Activated T-helper 17 cell treated with anti-CD3 and anti-CD28 coated beads, Interleukin-2, amount 50 U/mL, for 72 hours (primary cell): ENCODE measurements at places on chromosomes 5 and 9.

DNA sequence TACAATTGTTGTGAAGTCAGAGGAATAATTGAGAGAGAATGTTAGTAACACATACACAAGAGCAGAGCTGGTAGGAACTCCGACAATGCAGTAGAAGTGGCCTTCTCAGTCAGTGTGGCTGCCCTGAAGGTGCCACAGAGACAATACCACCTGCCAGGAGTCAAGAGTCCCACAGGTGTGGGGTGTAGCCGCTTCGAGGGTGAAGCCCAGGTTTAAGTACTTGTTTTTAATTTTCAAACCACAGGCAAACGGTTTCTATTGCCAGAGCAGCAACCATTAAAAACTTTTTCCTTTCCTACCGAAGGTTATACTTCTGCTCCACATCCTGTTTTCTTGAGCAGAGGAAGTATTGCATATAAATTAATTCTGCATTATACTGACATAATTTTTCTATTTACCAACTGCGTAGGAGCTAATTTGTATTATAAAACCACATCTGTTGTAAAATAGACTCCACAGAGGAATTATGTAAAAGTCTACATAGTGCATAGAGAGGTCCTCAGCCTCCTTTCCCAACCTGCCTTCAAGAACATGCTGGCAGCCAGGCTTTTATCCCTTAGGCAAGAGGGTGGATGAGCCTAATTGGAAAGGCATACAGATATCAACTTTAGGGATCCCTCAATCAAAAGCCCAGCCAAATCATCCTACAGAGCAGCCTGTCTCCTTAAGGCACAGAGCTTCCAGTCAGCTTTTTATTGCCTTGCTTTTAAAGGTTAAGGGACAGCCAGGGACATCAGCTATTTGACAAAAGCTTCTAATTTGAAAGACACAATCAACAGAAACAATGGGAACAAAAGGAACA lies 12.9 kb upstream of the ACTBL2 start:
- peak; percentile 35 for ATAC-seq

GRCh38 chr9:136992819-136993369 lies 672 bp downstream of the PAXX start:
- no peak for ATAC-seq

- ATAC-seq, result no peak
Measured at GRCh38 chr5:123414974-123415373, 8.2 kb downstream of the CEP120 start.

DNA sequence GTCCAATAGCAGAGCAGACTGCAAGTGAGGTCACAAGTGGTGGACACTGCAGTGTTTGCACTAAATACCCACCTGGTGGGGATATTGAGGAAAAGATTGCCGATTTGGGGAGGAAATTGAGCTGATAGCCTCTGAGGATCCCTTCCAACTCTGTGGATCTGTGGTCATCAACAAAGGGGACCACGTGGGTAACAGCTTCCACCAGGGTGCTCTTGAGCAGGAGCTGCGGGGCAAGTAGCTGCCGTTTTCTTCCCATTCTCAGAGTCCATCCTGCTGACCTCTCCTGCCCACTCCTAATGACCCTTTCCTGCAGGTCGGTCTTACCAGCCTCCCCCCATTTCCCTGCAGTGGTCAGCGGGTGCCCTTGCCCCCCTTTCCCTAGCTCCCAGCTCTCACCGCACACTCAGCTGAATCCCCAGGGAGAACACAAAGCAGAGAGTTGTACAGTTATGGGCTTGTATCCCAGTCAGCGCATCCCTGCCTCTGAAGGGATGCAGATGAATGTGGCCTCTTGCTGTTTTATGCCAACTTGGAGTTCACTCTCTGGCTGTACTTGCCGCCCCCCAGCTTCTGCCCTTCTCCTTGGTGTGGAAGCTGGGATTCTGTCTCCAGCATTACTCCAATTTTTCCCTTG lies 18.0 kb downstream of the DAPK1 start:
- no peak for ATAC-seq

GRCh38 chr5:77849308-77849900 lies 73.3 kb upstream of the TBCA start:
- no peak for ATAC-seq

GRCh38 chr5:76273206-76273885 lies 129.7 kb upstream of the IQGAP2 start:
- ATAC-seq, result no peak

GRCh38 chr5:3995954-3996619 lies 400.5 kb downstream of the IRX1 start:
- ATAC-seq, result no peak

DNA sequence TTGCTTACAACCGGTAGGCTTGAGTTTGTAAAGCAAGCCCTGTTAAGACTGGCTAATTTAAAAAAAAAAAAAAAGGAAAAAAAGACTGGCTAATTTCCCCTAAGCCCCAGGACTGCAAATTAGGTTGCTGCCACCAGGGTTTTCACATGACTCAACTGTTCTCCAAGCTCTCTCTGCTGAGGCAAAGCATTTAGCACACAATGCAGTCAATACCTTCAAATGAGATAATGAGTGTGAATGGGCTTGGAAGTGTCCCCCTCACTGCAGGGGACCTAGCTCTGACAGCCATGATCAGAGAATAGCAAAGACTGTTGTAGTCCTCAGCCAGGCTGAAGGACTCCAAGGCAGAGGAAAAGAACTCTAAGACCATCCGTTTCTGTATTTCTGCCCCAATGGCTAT lies 42.8 kb upstream of the ZSWIM6 start:
- no peak for ATAC-seq

- no peak for ATAC-seq
Measured at GRCh38 chr5:13212886-13213285, 731.6 kb downstream of the DNAH5 start.

GRCh38 chr9:96064826-96065481 lies 189.5 kb downstream of the ERCC6L2 start:
- no peak for ATAC-seq

DNA sequence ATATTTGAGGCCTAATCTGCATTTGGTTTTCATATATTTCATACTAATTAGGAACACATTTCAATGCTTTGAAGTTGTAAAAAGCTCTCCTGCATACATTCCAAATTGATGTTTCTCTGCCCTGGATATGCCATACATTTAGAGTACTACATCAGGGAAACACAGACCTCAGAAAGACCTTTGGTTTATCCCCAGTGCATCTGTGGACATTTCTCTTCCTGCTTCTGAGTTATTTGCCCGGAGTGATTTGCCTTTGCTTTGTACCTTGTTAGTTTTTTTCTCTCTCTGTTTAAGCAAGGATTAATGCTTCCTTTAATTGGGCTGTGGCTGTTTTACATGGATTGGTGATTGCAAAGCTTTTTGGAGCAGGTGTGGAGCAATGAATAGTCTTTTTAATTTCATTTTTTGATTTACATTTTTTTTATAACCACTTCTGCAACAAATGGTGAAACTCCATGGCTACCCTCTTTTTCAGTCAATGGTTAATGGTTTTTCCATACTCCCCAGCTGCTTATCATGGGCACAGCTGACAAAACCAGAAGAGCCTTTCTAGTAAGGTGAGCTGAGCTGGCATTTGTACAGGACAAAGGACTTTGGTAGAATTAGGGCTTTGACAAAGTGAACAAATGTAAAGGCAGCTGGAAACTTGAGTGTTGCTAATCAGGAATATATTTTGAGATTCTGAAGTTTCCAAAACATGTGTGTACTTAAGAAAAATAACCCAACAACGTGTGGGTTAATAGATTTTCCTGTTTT lies 54.2 kb downstream of the ZSWIM6 start:
- ATAC-seq, result no peak

DNA sequence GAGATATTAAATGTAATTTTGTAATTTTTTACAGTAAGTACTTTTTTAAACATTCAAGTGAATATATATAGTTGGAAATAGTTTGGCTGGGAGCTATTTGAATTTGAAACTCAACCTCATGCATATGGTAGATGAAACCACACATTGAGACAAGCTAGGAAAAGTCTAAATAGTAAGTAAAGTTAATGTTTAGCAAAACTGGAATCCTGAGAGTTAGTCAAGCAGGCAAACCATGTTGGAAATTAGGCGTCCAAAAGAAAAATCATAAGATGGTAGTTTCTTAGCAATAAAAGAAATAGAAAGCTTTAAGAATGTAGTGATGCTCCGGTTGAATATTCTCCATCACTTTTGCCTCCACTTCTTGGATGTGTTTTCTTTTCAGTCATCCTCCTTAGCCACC lies 657.1 kb upstream of the CDH10 start:
- ATAC-seq, result no peak

DNA sequence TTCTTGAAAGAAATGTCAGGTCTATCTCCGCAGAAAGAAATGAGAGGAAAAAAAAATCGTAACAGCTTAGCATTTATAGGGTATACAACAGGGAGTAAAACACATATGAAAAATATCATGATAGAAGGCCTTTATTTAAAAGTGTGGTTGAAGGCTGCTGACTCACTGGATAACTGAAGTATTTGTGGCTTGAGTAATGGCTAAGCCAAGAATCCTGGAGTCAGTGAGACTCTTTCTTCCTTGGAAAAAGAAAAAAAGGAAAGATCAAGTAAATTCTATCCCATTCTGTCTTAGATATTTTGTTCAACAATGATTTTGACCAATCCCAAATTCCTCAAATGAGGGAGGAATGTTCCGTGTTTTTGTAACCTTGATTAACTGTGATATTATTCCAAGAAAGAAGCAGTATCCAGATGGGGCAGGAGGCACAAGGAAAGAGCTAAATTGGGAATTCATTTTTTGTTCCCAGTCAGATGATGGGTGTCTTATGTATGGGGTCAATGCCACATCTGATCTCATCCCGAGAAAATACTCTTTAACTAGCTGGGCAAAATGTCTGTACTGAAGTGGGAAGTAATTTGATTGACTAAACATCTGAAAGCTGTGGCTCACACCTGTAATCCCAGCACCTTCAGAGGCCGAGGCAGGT lies 64.3 kb upstream of the MYO10 start:
- no peak for ATAC-seq

- no peak for ATAC-seq
Measured at GRCh38 chr5:133792024-133792423, 176.4 kb downstream of the C5orf15 start.

- no peak for ATAC-seq
Measured at GRCh38 chr5:57664700-57665099, 182.1 kb upstream of the ACTBL2 start.

DNA sequence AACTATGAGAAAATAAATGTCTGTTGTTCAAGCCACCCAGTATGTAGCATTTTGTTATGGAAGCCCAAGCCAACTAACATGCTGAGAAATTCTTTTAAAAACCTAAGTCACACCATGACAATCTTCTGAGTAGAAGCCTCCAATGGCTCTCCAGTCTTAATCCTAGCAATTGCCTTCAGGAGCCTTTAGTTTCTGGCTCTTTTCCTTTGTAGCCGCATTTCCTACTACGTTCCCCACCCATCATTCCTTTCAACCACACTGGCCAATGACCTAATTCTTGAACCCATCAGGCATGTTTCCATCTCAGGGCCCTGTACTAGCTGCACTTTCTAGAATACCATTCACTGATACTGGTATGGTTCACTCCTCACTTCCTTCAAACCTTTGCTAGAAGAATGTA lies 2.1 kb upstream of the MRPS30 start:
- no peak for ATAC-seq

DNA sequence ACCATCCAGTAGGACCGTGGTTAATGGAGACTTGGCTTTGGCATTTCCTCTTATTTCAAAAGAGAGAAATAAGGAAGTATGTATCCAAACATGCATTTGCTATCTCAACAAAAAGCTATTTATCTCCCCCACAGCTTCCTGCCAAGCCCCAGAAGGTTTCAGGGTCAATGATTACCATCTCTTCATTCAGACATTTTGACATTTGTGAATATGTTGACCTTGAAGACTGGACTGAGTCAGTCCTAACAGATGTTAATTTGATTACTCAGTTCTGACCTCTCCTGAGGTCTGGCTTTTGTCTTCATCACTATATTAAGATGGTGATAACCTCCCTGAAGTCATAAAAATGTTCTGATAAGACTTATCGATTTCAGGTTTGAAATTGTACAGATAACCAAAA lies 479.4 kb downstream of the AGTPBP1 start:
- ATAC-seq, result no peak

- ATAC-seq, result no peak
Measured at GRCh38 chr9:114426046-114426948, 38.5 kb upstream of the AKNA start.

GRCh38 chr5:148697180-148697808 lies 43.0 kb upstream of the HTR4 start:
- peak; percentile 38 for ATAC-seq

GRCh38 chr9:93246526-93246925 lies 62.6 kb downstream of the WNK2 start:
- ATAC-seq, result no peak

- ATAC-seq, result peak; percentile 41
Measured at GRCh38 chr5:148384380-148384737, 601 bp downstream of the FBXO38 start.

- ATAC-seq, result no peak
Measured at GRCh38 chr9:115292584-115293279, 174.8 kb upstream of the TNC start.

GRCh38 chr9:90059436-90059835 lies 454.6 kb downstream of the GADD45G start:
- no peak for ATAC-seq

DNA sequence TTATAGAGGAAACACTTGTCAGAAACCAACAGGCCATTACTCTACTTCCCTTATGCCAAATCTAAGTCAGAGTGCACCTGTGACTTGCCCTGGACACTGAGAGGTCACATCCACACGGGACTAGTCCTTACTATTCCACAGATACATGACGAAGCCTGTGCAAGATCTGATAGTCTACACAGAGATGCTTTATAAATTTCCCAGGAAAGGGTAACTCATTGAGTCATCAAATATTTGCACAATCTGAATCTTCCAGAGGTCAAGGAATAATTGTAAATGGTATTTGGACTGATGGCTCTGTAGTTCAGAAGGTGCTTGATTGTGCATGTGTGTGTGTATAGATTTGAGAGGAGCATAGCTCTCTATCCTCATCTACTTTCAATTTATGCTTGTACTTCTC lies 55.2 kb upstream of the JAK2 start:
- no peak for ATAC-seq

DNA sequence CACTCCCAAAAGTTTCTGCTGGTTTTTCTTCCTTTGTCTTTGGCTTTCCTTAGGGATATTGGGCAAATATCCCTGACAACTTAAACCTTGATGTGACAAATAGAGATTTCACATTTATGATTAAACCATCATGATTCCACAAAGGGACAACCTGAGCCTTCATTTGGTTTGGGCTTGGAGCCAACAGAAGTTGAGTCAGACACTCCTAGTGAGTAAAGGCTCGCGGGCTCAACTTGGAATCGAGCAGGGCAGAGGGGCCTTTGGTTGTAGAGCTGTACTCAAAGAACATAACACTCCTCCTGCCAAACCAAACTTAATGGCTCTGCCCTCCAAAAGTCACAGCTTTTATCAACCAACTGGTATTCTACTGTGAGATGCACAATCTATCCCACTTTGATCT lies 290.2 kb upstream of the MAP3K1 start:
- ATAC-seq, result no peak

- no peak for ATAC-seq
Measured at GRCh38 chr5:177089825-177090641, 3.3 kb downstream of the FGFR4 start.
